ENCODE measurements at places on chromosomes 12 and 14. TPM values are rescaled to one million over a fixed set of nuclear protein-coding genes. Genes with fewer than 3 reads are reported as not detected.

The PPP1R36 gene
- 0.20 TPM for total RNA-seq

The SLC10A1 gene
- total RNA-seq, result not detected

The FBLN5 gene
- 2.8 TPM for total RNA-seq

The LRRC10 gene
- total RNA-seq, result not detected

The BDKRB2 gene
- 22.1 TPM for total RNA-seq

The CFAP54 gene
- 0.28 TPM for total RNA-seq

The SLC2A14 gene
- total RNA-seq, result not detected

The OTX2 gene
- total RNA-seq, result not detected

The CISTR gene
- not detected for total RNA-seq

The ALDH1L2 gene
- total RNA-seq, result 6.0 TPM

The INHBE gene
- total RNA-seq, result not detected

The RIN3 gene
- total RNA-seq, result 5.4 TPM

The FZD10 gene
- total RNA-seq, result 13.7 TPM

The C1S gene
- 36.5 TPM for total RNA-seq

The OR6C2 gene
- total RNA-seq, result 0.12 TPM

The PTPRR gene
- not detected for total RNA-seq

The NID2 gene
- total RNA-seq, result 2.3 TPM

The ACSS3 gene
- 0.68 TPM for total RNA-seq

The NRIP2 gene
- total RNA-seq, result 0.08 TPM

The APOF gene
- not detected for total RNA-seq

The OTUB2 gene
- 5.5 TPM for total RNA-seq

The KLHL33 gene
- 0.04 TPM for total RNA-seq

The DBX2 gene
- total RNA-seq, result not detected

The GALNT6 gene
- total RNA-seq, result 13.4 TPM

The SLC4A8 gene
- total RNA-seq, result 0.20 TPM

The MEG3 gene
- 7.4 TPM for total RNA-seq

Data from esophagus mucosa (tissue), 1 donor.